Glutamatergic neuron (in vitro differentiated cells): ENCODE measurements at places on chromosomes 4 and X.

DNA sequence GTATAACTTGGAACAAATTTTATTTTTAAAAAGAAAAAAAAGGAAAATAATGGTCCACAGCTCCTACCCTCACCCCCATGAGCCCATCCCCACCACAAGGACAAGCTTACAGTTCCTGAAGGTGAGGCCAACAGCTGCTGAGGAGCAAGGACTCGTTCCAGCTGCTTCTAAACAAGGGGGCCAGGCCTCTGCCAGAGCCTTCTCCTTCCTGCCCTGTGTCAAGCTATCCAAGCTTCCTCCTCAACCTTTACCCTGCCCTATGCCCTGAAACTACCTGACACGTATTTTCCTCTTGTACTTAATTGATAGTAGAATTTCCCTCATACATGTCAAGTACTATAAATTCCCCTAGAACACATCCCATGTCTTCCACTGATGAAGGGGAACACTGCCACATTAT lies 8.8 kb downstream of the SH3D19 start:
- no peak for DNase-seq

DNA sequence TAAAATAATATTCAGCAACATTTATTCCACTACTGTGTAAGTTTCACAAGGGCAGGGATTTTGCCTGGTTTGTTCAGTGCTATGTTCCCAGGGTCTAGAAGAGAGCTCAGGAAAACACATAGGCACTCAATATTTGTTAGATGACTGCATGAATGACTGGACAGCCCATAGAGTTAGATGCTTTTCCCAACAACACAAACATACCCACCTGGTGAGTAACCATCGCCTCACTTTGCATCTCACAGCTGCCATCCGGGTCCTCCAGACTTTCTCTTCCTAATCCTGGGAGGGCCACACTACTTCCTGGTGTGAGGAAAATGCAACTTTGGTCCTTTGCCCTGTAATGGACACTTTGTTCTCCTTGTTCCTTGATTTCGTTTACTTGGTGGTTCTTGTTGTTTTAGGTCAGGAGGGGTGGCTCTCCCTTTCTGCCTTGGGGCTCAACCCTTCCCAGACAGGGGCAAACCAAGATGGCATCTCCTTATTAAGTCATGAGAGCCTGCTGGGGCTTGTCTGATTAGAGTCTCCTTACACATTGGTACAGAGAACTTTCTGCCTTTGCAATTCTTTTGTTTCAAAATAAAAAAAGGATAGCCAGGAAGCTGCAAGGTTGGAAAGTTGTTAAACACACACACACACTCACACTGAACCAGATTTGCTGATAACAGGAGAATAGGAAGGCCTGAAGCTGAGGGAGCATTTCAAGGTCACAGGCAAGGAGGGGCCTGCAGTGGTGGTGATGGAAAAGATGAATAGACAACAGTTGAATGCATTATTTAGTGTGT lies 190.6 kb downstream of the MID1IP1 start:
- no peak for DNase-seq

GRCh38 chrX:71923516-71923915 lies 12.9 kb downstream of the NHSL2 start:
- DNase-seq: peak; percentile 41

- no peak for DNase-seq
These were observed 113.2 kb upstream of the ZNF827 start for GRCh38 chr4:146051728-146052391.

DNA sequence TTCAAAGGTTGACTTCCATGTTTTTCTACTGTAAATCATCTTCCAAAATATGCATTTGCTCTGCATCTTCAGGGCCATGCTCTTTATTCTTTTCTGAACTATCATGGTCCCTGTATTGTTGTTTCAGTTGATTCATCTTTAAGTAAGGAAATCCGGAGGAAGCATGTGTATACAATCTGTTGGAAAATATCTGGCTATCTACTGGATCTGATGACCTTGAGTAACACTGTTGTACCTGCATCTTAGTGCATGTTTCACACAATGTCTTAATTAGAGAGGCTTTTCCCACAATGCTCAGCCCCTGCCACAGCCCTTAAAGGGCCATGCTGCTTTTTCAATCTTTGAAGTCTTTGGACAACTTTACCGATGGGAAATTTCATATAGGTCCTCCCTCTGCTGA lies 61.8 kb upstream of the SH3RF1 start:
- no peak for DNase-seq

- DNase-seq: no peak
These were observed 48.0 kb upstream of the TMEM154 start for GRCh38 chr4:152727784-152728183.

DNA sequence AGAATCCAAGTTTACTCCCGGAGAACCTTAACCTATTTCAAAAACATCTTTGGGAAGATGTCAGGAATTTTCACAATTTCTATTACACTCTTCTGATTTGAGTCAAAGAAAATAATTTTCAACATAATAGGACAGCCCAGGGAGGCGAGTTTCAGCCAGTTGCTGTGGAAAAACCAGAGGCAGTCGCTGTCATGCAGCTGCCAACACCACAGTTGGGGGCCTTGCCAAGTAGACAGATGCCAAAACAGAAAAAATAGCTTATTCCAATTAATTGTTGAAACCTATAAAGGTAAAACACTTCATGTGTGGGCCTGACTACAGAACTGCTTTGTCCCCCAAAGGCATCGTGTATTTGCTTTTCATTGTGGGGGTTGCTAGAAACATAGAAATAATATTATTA lies 225.8 kb downstream of the DMD start:
- no peak for DNase-seq

- DNase-seq: peak; percentile 85
These were observed 3.0 kb upstream of the CITED1 start for GRCh38 chrX:72308566-72309296.

DNA sequence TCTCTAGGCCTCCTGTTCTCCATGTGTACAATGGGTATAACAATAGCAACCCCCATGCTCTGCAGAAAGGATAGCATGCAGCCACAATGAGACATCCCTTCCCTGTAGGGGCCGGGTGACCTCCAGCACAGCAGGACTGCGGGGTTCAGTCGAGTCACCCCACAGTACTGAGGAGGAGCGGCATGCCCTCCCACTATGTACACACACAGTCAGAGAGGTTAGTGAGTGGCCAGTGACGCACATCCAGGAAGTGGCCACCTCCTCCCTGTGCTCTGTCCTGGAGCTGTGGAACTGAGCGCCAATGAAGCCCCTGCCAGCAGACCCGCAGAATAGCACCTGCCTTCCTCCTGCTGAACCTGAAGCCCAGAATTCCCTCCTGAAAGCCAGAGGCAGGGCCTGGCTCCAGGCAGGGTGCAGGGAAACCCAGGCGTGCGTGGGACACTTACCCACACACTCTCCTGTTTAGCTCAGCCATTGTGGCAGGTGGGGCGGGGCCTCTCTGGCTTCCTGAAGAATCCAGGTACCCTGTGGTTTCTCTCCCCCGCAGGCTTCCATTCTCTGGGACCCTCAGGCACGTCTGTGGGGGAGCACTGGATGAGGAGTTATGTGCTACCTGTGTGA lies 50.0 kb downstream of the WFS1 start:
- DNase-seq: no peak

DNA sequence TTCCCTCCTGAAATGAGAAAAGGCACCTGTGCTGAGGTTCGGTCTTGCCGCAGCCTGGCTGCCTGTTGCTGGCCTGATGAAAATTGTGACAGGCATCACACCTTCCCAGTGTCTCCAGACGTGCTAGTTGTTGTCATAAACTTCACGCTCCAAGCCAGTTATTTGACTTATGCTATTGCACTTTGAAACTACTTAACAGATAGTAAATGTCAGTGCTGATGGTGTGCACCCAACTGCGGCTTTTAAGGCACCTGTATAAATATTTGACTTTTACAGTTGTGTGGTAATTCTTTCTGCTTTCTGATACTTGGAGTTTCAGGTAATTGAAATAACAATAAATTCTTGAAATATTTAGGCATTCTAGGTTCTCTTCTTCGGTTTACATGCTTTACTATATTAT lies 1.8 kb downstream of the WWC2 start:
- DNase-seq: no peak

GRCh38 chrX:47936224-47936939 lies 67.4 kb downstream of the ZNF182 start:
- no peak for DNase-seq

DNA sequence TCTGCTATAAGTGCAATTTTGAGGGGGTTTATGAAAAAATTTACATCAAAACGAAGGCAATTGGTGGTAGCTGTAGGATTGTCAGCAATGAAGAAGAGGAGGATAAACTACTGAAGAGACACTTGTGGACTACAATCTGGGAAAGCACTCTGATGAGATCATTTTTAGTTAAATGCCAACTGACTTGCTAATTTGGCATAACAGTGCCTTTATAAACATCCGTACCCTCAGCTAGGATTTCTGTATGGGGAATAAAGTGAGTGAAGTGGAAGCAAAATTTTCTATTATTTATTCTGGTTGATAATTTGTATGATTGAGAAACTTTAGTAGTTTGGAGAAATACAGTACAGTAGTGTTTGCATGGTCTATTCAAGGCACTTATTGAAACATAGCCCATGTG lies 11.2 kb upstream of the GNRHR start:
- no peak for DNase-seq

- DNase-seq: no peak
These were observed 2.2 kb upstream of the FMR1NB start for GRCh38 chrX:147978931-147979330.

DNA sequence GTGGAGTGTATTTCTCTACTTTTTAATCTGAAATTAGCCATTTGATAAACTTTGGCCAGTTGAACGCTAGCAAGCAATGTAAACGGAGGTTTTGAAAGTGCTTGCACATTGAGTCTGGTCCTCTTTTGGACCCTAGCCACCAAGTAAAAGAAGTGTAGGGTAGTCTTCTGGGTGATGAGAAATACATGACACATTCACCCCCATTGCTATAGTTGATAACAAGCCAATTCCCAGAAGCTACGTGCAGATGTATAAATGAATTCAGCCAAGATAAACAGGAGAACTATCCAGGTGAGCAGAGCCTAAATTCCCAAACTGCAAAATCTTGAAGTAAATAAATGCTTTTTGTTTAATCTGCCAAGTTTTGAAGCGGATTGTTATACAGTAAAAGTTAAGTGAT lies 965.4 kb upstream of the GRIA3 start:
- DNase-seq: no peak

DNA sequence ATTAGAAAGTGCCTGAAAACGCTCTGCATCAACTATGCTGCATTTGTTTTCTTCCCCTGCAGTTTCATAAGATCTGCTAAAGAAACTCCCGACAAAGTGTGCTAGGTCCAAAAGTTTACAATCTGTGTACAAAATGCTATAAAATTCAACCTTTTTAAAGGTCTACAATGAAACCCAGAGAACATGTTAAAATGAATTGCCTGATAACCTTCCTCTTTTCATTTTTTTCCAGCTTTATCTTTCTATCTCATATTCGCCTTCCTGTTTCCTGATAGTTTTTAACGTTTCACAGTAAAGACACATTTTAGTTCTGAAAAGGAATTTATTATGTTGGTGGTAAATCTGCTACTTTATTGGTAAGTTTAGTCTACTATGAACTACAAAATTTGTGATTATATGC lies 9.5 kb upstream of the HPGDS start:
- DNase-seq: no peak

GRCh38 chrX:150159537-150159936 lies 203.6 kb upstream of the MAMLD1 start:
- DNase-seq: no peak

- no peak for DNase-seq
These were observed 53.4 kb downstream of the SHROOM3 start for GRCh38 chr4:76488455-76488854.

DNA sequence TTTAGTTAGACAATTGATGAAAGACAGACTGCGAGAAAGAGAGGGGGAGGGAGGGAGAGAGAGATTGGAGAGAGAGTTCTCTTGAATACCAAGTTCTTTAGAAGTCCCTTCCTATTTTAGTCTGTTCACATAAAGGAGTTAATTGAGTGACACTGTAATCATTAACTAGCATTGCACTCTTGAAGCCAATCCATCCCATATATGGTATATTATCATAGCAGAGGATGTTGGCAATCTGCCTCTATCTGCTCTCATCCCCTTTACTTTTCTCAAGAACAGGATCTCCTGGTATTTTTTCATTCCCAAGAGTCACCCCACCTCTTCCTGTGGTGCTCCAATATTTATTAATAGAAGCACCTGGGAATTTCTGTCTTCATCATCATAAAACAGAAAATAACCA lies 959.6 kb upstream of the NDST4 start:
- DNase-seq: no peak

- DNase-seq: peak; percentile 40
These were observed 1.4 kb downstream of the NKX6-1 start for GRCh38 chr4:84497504-84498202.

- DNase-seq: no peak
These were observed 31.3 kb upstream of the ANAPC4 start for GRCh38 chr4:25345744-25346143.

GRCh38 chrX:48458711-48459110 lies 11.3 kb downstream of the SLC38A5 start:
- DNase-seq: no peak
